NCI-H510A (cell line): ENCODE measurements at places on chromosomes 12 and 14.

- no peak for DNase-seq
Measured at GRCh38 chr12:2177751-2178150, 125.0 kb downstream of the CACNA1C start.

DNA sequence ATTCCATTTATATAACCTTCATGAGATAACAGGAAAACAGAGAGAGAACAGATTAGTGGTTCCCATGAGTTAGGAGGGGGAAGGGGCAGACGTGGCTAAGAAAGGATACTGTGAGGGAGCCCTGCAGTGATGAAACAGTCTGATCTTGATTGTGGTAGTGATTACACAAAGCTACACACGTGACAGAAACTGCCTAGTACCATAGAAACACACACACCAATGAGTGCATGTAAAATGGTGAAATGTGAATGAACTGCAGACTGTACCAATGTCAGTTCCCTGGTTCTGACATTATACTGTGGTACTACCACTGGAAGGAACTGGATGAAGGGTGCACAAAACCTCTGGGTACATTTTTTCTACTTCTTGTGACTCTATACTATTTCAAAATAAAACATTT is 36.9 kb downstream of the NRDE2 start:
- no peak for DNase-seq

GRCh38 chr14:93857081-93857480 is 68.8 kb upstream of the PRIMA1 start:
- no peak for DNase-seq

DNA sequence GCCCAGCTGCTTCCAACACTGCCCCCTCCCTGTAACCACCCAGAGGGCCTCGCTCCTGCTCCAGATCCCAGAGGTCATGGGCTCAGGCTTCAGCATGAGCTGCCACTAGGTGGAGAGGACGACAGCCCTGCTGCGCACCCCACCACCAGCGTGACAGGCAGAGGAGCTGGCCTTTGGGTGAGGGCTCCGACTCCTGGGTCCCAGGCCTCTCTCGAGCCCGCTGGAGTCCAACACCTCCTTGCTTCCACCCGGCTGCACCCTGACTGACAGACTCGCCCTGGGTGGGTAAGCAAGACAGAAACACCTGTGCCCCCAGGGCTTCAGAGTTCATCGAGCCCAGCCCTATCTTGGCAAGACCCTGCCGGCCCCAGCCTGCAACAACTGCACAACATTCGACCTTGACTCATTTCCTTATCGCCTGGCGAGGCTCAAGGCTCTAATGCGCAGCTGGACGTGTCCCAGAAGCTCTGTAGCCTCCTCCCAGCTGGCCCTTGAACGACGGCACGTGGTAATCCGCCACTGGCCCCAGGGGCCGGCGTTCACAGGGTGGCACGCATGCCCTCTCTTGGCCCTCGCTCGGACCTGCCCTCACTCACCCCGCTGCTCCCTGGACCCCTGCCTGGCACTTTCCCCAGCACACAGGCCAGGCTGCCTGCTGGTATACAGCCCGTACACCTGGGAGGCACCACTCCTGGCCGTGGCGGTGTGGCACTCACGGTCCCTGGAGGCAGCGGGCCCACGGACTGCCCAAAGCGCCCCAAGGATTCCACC is 28.0 kb downstream of the VPS37B start:
- DNase-seq = no peak

- no peak for DNase-seq
Measured at GRCh38 chr12:26599096-26599695, 233.8 kb downstream of the ITPR2 start.

GRCh38 chr14:91223028-91223783 is 21.3 kb downstream of the GPR68 start:
- no peak for DNase-seq

- DNase-seq = no peak
Measured at GRCh38 chr12:24172031-24172772, 222.7 kb upstream of the SOX5 start.

DNA sequence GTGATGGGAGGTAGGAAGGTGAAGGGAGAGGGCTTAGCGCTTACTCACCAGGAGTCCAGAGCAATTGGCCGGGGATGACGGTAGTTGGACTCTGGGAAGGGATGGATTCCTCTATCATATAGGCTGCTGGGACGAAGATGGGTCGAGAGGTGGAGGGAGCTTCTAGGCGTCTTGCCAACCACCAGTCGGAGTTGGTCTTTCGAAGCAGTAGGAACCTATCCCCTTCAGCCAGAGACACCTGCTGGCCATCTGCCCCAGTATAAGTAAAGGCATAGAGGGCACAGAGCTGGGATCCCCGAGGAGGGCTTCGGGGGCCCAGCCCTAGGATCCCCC is 657 bp downstream of the ARHGAP9 start:
- no peak for DNase-seq

DNA sequence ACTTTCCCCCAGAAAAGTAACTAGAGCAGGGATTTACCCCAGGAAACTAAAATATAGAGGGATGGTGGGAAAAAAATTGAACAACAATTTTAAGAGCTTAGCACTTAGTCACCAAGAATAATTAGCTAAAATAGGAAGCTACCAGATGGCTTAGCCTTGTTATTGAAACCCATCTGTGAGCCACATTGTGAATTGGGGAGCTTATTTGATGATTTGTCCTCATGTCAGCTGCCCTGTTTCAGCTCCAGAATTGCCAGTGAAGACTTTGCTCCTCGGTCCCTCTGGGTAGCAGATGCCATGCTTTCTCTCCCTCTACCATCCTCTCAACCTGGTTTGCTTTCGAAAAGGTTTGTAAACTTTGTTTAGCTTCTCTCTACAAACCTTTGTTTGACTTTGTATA is 67.7 kb upstream of the PTHLH start:
- no peak for DNase-seq

DNA sequence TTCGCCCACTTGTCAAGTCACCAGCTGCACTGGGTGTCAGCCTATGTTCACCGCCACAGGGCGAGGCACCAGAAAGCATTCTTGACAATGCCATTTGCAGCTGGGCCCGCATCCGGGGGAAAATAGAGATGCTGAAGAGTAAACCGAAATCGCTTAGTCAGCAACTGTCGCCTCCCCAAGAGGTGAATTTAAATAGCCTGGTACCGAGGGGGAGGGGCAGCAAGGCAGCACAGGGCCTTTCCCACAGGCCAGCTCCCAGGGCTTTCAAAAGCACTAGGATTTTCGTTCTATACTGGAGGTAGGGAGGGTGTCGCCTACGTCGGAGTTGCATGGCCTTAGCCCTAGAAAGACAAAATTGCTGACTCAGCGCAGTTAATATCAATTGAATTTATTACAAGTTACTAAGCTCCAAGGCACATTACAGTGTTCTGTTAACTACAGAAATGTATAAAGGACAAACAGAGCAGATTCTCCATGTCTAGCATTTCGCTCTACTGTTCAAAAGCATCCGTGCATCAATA is 4.3 kb downstream of the IRF2BPL start:
- DNase-seq = peak; percentile 90

DNA sequence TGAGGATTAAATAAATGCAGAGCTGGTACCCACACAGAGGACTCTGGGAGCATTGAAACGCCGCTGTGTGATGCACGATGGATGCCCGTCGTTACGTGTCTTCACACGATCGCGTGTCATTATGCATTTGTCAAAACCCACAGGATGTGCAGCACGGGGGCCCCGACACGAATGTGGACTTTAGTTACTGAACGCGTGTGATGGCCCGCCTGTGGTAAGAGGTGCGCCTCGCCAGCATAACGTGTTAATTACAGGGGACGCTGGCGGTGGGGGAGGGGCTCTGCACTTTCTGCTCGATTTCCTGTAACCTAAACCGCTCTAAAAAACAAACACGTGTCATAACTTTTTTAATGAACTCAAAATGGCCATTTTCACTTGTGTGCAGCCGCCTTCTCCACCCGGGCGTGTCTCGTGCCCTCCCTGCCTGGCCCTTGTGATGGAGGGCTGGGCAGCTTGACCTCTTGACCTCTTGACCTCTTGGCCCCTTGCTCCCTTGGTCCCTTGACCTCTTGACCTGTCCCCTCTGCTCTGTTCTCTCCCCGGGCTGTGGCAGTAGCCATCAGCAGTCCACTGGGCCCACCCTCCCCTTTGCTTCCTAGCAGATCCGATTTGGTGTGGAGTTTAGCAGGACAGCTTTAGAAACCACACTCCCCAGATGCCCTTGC is 33.7 kb upstream of the GALNT9 start:
- DNase-seq = no peak

GRCh38 chr12:25427337-25428249 is 125.5 kb downstream of the LMNTD1 start:
- DNase-seq = no peak

DNA sequence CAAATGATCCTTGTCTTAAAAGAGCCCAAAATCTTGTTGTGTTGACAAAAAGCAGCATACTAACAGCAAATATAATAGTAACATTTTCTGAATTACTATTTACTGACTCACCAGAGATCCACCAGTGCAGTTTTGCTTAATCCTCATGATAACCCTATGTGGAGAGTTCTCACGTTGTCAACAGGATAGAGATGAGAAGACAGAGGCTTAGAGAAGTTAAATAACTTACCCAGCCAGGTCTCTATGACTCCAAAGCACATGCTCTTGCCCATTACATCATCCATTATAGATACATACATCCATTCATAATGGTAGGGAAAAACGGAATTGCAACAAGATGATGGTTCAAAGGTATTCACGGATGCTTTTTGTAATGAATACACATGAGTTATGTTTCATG is 111.9 kb downstream of the PAX9 start:
- DNase-seq = no peak

- DNase-seq = no peak
Measured at GRCh38 chr14:77200406-77200985, 18.9 kb downstream of the TMEM63C start.

GRCh38 chr14:74682169-74682952 is 30.5 kb downstream of the AREL1 start:
- no peak for DNase-seq

DNA sequence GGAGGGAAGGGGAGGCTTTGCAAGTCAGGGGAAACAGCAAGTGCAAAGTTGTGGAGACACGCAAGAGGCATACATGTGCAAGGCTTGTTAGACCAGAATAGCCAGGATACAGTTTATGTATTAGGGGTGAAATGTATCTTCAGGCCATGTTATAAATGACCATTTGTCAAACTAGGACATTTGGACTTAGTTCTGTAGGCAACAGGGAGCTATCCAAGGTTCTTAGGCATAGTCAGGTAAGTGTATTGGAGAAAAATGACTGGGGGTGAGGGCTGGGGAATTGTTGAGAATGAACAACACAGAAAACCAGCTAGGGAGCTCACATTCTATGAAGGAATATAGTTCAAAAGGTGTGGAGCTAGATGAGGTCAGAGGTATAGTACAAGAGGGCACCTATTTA is 42.5 kb downstream of the TPH2 start:
- DNase-seq = no peak

- DNase-seq = no peak
Measured at GRCh38 chr14:104397956-104398355, 181.6 kb upstream of the C14orf180 start.

DNA sequence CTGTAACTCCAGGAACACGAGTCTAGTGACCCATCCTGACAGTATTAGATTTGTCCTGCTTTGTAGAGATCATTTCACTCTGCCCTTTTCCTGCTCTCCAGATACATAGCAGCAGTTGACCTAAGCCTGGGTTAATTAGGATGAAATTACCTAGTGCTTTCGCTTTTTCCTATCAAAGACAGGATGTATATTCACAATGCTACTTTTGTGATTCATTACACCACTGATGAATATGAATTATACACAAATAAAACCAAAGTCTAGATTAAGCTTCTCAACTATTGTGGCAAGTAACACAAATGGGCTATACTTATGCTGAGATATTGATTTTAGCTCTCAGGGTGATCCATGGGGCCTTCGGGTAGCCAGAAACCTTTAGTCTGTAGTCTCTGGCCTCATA is 17.9 kb downstream of the CERS5 start:
- no peak for DNase-seq

GRCh38 chr12:28876196-28876798 is 272.8 kb upstream of the FAR2 start:
- no peak for DNase-seq

DNA sequence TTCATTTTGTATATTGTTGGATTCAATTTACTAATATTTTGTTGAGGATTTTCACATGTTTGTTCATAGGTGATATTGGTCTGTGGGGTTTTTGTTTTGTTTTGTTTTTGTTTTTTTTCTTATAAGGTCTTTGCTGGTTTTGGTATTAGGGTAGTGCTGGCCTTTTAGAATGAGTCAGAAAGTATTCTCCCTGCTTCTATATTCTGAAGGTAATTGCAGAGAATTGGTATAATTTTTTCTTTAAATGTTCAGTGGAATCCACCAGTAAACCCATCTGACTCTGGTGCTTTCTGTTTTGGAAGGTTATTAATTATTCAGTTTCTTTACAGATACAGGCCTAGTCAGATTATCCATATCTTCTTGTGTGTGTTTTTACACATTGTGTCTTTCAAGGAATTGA is 8.9 kb downstream of the TOGARAM1 start:
- no peak for DNase-seq

- DNase-seq = no peak
Measured at GRCh38 chr12:90543841-90544240, 411.1 kb downstream of the CCER1 start.

DNA sequence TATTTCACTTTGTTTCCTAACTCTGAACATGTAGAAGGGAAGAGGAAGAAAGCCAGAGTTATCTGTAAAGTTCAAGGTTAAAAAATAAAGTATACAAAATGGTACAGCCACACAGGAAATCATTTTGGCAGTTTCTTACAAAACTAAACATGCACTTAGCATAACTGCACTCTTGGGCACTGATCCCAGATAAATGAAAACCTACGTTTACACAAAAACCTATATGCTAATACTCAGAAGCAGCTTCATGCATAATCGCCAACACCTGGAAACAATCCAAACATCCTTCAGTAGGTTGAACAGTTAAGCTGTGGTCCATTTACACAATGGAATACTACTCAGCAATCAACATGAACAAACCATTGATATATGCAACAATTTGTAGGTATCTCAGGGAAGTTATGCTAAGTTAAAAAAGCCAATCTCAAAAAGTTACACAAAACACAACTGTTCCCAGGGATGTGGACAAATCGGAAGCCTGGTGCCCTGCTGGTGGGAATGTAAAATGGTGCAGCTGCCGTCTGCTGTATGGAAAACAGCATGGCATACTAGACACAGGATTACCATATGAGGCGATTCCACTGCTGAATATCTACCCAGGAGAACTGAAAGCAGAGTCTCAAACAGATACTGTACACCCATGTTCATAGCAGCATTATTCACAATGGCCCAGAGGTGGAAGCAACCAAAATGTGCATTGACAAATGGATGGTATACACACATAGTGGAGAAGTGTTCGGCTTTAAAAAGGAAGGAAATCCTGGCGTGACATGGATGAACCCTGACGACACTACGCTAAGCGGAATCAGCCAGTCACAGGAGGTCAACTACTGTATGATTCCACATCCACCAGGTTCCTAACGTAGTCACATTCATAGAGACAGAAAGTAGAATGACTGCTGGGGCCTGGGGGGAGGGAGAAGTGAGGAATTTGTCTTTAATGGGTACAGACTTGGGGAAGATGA is 37.7 kb downstream of the NRDE2 start:
- no peak for DNase-seq

DNA sequence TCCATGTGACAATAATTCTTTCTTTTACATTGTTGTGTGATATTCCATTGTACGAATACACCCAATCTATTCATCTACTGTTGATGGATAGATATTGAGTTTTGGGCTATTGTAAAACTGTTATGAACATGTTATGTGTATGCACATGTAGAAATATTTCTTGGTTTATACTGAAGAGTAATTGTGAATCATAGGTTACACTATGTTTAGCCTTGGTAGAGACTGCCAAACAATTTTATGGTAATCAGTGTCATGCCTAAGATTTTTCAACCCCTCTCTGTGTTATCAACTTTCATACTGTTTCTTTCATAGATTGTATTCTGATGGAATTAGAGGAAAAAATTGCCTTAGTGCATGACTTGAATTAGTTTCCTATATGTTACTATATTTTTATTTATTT is 39.5 kb downstream of the FRMD6 start:
- DNase-seq = no peak
